Stimulated activated CD8-positive, alpha-beta memory T cell treated with anti-CD3 and anti-CD28 coated beads, Interleukin-7, amount 100 ng/mL, for 48 hours (primary cell): ENCODE measurements at places on chromosomes 4 and X.

GRCh38 chr4:156942991-156943390, 28.6 kb downstream of the PDGFC start:
- DNase-seq, result no peak

GRCh38 chrX:3527166-3527565, 180.7 kb upstream of the MXRA5 start:
- DNase-seq, result no peak

- no peak for DNase-seq
These were observed 62.8 kb downstream of the FAM9B start for GRCh38 chrX:8971116-8971515.

GRCh38 chrX:85907316-85907715, 140.0 kb downstream of the CHM start:
- no peak for DNase-seq

DNA sequence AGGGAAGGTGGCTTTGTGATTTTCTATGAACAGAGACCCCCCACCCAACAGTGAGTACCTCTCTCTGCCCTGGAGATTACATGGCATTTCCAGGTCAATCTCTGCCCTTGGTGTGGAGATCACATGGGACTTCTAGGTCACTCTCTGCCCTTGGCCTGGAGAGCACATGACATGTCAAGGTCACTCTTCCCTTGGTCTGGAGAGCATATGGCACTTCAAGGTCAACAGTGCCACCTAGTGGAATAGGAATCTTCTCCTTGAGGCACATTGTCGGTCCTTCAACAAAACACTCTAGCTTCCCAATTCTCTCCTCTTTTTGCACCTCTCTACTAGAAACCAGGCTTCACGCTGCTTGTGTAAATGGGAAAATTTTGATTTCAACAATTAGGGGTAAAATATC, 66.2 kb upstream of the TACR3 start:
- no peak for DNase-seq

GRCh38 chr4:60173103-60173502, 1027.0 kb upstream of the ADGRL3 start:
- DNase-seq, result no peak

- DNase-seq, result no peak
These were observed 905 bp downstream of the NSUN7 start for GRCh38 chr4:40750461-40751258.

GRCh38 chr4:1717129-1718094, 3.7 kb downstream of the TMEM129 start:
- no peak for DNase-seq

DNA sequence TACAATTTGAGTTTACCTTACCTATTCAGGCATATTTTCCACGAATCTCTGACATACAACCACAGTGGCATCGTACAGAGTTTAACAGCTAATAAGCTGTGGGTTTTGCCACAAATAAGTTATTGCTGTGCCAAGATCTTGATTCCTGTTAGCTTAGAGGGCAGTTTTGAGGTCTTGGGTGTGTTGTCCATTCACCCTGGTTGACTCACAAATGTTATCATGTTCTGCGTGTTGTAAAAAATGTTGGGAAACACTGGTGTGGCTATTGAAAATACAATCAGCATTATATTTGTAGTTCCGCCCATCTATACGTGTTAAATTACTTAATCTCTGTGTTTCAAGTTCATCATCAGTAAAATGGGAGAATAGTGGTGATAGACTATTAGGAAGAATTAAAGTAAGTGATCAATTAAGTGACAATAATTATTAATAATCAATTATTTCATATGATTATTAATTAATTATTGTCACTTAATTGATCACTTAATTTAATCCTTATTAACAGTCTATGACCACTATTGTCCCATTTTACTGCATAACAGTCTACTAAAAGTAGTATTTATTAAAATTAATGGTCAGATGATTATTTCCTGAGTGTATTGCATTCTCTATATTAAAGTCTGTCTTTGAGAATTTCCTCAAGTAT, 96.3 kb downstream of the TMA16 start:
- DNase-seq, result no peak

GRCh38 chrX:96376266-96376665, 308.4 kb upstream of the DIAPH2 start:
- no peak for DNase-seq

DNA sequence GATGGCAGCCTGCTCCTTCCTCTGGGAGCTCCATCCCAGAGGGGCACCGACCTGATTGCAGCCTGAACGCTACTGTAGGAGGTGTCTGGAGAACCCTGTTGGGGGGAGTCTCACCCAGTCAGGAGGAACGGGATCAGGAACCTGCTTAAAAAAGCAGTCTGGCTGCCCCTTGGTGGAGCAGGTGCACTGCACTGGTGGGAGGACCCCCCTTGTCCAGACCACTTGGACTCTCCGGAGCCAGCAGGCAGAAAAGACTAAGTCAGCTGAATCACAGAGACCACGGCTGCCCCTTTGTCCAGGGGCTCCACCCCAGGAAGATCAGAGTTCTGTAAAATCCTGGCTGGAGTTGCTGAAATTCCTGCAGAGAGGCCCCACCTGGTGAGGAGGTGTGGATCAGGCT, 67.3 kb upstream of the MAGEB18 start:
- DNase-seq, result no peak

DNA sequence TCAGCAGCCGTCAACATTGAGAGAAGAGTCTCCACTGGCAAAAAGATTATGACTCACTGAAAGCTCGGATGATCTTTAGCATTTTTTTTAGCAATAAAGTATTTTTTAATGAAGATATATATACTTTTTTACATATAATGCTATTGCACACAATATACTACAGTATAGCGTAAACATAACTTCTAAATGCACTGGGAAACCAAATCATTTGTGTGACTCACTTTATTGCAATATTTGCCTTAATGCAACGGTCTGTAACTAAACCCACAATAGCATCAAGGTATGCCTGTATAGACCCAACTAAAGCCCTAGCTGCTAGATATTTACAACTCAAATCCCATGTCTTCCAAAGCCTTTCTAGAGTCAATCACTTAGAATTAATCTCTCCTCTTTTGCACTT, 52.3 kb upstream of the EDNRA start:
- DNase-seq, result no peak

DNA sequence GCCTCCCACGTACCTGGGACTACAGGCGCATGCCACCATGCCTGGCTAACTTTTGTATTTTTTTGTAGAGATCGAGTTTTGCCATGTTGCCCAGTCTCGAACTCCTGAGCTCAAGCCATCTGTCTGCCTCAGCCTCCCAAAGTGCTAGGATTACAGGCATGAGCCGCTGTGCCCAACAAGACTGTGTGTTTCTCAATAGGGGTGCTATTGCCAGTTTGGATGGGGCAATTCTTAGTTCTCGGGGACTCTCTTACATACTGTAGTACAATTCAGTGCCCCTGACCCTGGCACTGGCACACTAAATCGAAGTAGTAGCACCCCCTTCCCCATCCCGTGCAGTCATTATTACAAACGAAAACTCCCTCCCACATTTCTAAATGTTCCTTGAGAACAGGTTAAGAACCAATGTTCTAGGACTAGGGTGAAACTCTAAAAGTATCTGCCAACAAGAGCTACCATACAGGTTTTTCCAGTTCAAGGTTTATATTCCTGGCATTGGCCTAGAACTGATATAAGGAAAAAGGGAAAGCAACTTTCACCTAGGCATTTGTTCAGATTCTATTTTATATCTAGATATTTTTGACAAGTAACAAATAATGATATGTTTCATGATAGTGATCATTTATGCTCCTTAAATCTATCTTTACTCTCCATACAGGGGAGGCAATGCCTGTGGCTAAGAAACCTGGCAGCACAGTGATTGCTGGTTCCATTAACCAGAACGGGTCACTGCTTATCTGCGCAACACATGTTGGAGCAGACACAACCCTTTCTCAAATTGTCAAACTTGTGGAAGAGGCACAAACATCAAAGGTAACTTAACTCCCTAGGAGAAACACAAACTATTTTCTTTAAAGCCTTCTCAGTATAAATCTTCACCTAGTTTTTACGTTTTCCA, 50.4 kb upstream of the PGAM4 start:
- DNase-seq, result no peak

- no peak for DNase-seq
These were observed 517.4 kb downstream of the RPA4 start for GRCh38 chrX:97401154-97401553.

- DNase-seq, result no peak
These were observed 2.5 kb downstream of the P2RY8 start for GRCh38 chrX:1534301-1535168.

DNA sequence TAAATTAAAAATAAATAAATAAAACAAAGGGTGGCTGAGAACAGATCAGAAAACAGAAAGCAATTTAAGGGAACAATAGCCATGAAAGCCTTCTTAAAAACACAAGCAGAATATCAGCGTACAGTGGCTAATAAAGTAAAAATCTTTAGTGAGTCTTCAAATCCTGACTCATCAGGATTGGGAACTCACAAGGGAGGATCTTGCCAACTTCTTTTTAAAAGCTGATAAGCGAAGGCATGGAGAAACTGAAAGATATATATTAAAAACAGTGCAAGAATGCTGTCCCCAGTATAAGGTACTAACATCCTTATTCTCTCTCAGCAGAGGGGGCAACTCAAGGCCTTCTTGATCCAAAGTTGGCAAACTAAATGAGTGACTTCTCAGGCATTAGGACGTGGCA, 180.1 kb downstream of the DHX15 start:
- no peak for DNase-seq
